ENCODE measurements at places on chromosomes 4 and X.

- no peak for DNase-seq
These were observed 7.6 kb downstream of the PDE6B start for GRCh38 chr4:632926-633325.

GRCh38 chrX:65581661-65582339, 47.2 kb upstream of the LAS1L start:
- peak; percentile 22 for DNase-seq

- DNase-seq, result peak; percentile 48
These were observed 10.7 kb upstream of the DLG3 start for GRCh38 chrX:70433848-70434351.

- DNase-seq, result peak; percentile 5
These were observed 600.9 kb upstream of the DIPK2B start for GRCh38 chrX:45801554-45801953.

GRCh38 chr4:125770814-125771398, 456.2 kb downstream of the FAT4 start:
- DNase-seq, result no peak

- DNase-seq, result peak; percentile 45
These were observed 1.8 kb downstream of the CPZ start for GRCh38 chr4:8594097-8595038.

- DNase-seq, result no peak
These were observed 959.1 kb upstream of the LCORL start for GRCh38 chr4:18980516-18981233.

GRCh38 chr4:32161392-32161791, 1441.2 kb downstream of the PCDH7 start:
- DNase-seq, result no peak

GRCh38 chr4:3168029-3168428, 80.9 kb upstream of the MSANTD1 start:
- no peak for DNase-seq

Measured in NCI-H1092 treated with DMSO at 0.1 percent for 48 hours (cell line).